ENCODE measurements at places on chromosomes 2 and 18.

DNA sequence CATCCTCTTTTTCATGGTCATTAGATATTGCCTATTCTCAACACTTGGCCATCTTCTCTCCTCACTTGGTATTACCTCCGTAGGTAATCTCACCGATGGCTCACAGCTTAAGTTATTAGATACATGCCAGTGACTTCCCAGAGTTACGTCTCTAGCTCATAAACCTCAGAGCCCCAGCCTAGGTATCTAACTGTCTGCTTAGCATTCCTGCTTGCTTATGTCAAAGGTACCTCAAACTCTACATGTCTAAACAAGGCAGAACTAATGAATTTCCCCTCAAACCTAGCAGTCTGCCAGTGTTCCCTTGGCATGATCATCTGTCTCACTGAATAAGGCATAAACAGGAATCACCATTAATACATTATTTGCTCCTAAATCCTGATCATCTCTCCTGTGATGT is 27.7 kb upstream of the ZNF638 start:
- DNase-seq = no peak

DNA sequence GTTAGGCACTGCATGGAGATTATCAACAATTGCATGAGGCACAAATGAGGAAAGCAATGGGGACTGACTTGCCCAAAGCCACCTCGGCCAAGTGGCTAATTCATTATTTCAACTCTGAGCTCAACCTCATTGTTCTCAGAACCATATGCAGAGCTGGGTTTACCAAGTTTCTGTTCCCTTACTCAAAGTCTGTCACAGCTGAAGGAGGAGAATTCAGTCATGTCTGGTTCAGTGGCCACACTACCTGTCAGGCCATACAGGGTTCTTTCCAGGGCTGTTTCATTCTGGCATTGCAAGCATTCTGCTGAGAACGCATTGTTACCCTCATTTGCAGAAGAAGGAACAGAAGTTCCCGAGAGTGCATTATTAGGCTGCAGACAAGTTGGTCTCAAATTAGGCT is 181.7 kb downstream of the MYT1L start:
- no peak for DNase-seq

DNA sequence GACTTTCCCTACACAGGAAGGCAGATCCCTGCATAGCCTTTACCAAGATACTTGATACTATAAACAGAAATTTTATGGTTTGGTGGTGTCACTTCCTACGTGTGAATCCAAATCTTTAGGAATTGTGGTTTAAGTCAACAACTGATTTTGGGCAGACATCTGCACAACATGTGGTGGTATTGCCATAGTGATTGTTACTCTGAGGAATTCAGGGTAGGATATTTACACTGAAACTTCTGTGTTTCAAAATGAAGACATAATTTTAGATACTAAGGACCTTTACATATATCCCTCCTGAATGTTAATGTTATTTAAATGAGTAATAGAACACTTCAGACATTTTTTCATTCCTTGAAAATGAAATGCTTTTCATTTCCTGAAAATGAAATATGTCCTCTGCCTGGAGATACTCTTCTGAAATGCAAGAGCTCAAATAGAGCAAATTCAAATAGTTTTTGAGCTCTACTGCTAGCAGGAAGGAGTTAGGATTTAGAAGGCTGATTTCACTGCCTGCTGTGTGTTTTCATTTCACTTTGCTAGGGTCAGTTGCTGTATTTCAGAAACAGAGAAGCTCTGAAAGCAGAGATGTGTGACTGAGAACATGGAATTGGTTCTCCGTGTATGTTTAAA is 77.2 kb downstream of the MDH1 start:
- DNase-seq = no peak

DNA sequence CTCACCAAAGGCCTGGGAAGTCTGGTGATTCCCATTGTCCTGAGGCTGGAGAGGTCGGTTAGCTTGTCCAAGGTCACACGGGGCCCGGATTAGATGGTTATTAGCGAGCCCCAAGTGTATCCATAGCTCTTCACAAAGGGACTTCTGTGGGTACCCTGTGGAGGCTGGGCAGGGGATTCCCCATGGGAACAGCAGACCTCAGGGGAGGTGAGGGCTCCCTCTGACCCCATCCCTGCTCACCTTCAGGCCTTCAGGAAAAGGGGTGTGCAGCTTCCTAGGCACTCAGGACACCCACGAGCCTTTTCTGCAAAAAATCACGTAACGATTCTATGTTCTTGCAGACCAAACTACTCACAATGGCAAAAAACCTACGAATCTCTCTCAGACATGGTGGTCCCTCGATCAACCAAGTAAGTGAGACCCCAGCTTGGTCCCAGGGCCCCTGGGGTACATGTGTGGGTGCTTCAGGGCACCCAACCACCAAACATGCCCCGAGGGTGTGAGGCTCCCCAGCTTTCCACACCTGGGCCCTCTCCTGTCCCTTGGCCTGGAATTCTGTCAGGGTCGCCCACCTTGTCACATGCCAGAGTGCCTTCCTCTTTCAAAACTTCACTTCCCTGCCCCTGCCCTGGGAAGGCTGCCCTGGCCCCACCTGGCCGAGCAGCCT is 40.3 kb downstream of the PDIA6 start:
- DNase-seq = no peak

DNA sequence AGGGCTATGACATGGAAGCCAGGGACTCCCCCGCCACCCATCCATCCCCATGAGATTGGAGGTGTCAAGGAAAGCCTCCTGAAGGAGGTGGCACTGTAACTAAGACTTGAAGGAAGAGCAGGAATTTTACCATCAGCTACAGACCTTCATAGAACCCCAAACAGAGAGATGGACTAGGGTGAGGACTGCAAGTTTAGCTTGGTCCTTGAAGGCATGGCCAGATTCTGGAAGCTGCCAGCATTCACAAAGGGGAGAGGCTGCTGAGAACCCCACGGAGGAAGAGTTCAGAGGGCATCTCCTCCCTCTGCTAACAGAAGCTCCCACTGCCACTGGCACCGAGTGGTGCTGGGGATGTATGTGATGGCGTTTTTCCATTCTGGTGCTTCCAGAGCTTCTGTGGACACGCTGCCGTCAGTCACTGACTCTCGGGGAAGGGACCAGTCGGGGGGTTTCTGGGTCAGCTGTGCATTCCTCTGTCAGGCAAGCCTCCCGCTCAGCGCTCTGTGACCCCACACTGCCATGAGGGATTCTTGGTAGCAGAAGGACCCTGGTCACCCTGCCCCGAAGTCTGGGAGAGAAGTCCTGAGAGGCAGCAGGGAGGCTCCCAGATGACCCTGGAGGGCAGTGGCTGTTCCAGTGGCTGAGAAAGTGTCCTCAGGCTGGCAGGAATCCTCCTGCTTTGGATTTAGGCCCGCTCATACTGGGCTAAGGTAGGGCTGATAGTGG is 18.1 kb downstream of the TMEM185B start:
- no peak for DNase-seq

DNA sequence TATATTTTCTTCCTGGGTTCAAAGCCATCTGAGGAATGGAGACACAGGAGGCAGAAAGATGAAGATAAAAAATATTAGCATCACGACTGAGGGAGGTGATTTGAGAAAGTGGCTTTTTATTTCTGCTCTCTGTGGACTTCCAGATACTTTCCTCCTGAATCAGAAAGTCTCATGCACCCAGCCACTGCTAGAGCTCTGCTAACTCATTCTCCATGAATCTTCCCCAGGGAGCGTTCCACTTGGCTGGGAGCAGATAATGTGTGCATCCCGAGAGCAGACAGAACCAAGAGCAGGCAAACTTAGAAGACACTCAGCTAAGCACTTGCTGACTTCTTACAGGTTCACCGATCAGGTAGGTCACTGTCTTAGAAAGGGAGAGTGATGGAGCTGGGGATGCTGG is 264.1 kb upstream of the THUMPD2 start:
- no peak for DNase-seq

DNA sequence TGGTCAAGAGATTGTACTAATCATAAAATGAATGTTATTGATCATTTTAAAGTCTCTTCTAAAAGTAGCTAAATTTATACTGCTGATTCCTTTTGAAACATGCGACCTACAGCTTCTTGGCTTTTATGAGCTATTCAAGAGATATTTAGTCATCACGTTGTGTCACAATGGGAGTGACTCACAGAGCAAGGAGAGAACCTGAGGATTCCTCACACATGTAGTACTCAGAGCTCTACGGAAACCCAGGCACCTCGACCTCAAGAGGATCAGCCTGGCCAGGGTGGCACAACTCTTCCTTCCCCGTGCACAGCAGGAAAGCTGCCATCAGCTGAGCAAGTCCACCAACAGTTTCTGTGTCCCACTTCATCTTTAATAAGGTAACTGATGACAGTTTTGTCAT is at the start of gene DHRS9:
Gene DHRS9, plus strand, starts transcription at position 223 of the 400 bp plus-strand sequence. CDS start 12,019 bp downstream, outside the sequence.
- no peak for DNase-seq

DNA sequence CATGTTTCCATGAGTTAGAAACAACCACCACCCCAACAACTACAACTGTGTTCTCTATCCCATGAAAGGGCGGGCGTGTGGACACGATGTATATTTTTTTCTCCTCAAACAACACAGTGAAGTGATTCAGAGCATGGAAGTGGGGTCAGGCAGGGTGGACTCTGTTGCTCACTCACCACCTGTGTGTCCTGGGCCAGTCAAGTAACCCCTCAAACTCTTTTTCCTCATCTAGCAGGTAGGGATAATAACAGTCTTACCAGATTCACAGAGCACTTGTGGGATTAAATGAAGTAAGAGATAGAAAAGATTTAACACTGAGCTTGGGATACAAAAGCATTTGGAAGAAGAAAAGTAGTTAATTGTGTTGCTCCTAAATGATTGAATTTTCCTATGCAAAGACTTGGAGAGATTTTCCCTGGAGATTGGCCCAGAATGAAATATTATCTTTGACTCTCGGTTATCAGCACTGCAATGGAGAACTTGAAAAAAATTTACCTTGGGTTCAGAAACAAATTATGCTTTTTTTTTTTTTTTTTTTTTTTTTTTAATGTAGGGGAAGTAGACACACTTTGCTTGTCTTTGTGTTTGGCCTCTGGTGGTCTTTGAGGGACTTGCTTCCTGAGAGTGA is 161.9 kb upstream of the EPAS1 start:
- no peak for DNase-seq

- DNase-seq = no peak
Observed at GRCh38 chr2:191789796-191790195, 57.1 kb downstream of the CAVIN2 start.

DNA sequence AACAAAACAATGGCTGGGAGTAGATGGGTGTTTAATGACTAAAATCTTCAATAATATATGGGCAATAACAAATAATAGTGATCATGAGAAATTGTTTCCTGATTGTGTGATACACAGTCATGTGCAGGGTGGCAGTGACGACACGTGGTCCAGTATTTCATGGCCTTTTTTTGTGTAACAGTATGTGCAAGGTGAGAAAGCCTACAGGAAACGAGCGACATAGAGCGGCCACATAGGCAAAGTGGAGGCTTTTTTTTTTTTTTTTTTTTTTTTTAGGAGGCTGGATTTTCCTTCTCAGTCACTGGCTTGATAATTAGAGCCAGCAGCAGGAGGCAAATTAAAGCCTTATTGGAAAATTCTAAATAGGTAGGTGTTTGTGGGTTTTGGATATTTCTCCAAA is 123.7 kb downstream of the MYO3B start:
- no peak for DNase-seq

GRCh38 chr2:60708630-60709320 is 47.3 kb upstream of the PAPOLG start:
- DNase-seq = no peak

DNA sequence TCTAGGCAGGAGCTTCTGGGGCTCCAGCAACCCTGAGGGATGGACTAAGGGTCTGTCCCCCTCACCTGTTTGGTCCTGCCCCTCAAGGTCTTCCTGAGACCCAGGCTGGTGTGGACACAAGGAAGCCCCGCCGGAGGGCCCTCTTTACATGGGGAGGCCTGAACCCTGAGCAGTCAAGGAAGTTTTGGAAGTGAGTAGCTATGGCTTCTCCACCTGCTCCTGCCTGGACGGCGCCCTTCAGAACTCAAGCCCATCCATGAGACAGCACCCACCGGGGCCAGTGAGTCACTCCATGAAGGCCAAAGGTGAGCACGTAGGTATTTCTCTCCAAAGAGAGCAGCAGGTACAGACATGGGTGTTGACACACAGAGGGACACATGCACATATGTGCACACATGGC is 98.2 kb upstream of the CTDP1 start:
- no peak for DNase-seq

- DNase-seq = no peak
Observed at GRCh38 chr2:85160966-85161960, 28.1 kb downstream of the TCF7L1 start.

- no peak for DNase-seq
Observed at GRCh38 chr2:102438111-102438510, 15.2 kb downstream of the IL18RAP start.

DNA sequence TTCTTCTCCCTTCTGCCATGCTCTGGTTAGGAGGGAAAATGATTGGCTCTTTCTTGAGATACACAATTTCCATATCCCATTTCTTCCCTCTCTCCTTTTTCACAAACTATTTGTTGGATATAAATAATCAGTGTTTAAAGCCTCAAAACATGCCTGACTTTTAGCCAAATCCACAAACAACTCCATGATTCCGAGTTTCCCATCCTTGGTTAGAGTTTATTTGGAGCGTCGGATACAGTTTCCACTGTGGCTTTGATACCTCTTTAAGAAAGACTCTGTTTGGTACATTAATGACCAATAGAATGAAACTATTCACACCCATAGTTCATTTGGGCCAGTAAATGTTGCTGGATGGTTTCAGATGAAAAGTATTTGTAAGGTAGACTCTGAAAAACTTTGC is 5.9 kb upstream of the FHL2 start:
- no peak for DNase-seq

DNA sequence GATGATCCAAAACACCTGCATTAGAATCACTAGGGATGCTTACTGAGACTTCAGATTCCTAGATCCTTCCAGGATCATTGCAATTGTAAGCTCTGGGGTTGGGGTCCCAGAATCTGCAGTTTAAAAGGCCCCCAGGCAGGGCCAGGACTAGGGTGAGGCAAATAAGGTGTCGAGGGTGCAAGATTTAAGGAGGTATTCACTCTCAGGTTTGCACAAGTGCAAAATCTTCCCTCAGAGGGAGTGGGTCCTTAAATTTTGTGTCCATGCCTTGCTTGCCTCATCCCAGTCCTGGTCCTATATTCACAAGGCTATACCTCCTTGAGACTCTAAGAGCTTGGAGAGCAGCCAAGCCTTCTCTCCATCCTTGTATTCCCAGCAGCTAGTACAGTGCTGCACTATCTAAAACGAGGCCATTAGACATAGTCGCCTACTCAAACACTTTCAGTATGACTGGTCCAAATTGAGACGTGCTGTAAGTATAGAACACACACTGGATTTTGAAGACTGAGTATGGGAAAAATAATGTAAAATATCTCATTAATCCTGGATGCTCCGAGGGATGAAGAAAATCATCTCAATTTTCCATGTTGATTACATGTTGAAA is 31.6 kb upstream of the MREG start:
- no peak for DNase-seq

DNA sequence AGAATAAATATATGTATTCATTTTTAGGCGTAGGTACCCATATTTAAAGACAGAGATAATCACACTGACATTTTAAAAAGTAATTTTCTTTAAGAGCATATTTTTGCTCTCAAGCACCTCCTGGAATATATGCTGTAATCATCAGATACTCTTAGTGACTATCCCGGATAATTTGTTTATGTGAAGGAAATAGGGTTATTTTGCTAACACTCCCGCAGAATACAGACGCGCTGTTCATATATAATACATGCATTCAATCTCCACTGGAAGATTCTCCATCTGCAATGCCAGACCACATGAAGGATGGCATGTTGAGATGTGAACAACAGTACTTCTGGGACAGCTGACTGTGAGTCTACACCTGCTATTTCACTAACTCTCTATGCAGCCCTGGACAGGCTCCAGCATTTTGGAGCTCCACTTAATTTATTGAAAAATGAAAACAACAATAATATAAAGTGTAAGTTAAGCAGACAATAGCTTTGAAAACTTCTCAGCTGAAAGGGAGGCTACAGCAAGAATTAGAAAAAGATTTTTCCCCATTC is 430.6 kb downstream of the TMX3 start:
- DNase-seq = no peak
